ENCODE measurements at places on chromosomes 1 and 21.

DNA sequence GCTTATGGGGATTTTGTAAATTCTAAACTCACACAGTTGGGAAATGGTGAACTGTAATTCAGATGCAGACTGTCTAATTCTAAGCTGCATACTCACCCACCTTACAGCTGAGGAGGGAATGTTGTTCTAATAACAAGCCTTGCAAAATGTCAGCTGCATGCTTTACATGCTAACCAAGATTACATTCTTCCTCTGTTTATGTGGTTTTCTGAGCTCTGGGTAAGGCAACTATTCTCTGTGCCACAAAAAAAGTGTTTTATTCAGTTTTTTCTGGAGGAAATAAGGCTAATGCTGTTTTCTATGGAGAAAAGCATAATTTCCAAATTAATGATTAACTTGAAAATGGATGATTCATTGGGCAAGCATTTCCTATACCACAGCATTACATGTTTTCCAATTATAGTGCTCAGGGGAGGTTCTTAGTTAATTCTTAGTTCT is 64.9 kb downstream of the RGS13 start:
- no peak for DNase-seq

GRCh38 chr1:158793604-158794003 is 12.6 kb upstream of the OR6N2 start:
- DNase-seq: peak; percentile 61

- no peak for DNase-seq
These were observed 41.7 kb downstream of the NFIA start for GRCh38 chr1:61124078-61124477.

GRCh38 chr1:86018283-86018923 is 138.2 kb downstream of the COL24A1 start:
- DNase-seq: no peak

GRCh38 chr1:15742339-15742801 is at the start of gene TMEM82:
TMEM82 (plus strand) TSS chr1:15742499; CDS start chr1:15742560, 61 bp downstream.
- no peak for DNase-seq

- DNase-seq: no peak
These were observed 1620.1 kb downstream of the BRINP3 start for GRCh38 chr1:188857526-188858087.

DNA sequence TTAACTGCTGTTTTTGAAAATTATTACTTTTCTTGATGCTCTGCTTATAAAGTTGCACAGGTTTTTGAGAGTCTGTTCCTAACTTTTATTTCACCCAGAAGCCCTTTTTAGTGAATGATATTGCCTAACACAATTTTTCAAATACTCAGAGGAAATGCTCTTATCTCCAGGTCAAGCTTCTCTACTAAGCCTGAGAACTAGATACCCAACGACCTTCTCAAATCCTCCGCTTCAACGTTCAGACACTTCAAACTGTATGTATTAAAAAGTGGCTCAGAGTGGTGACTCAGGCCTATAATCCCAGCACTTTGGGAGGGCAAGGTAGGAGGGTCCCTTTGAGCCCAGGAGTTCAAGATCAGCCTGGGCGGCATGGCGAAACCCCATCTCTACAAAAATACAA is 88.5 kb downstream of the ASH1L start:
- no peak for DNase-seq

DNA sequence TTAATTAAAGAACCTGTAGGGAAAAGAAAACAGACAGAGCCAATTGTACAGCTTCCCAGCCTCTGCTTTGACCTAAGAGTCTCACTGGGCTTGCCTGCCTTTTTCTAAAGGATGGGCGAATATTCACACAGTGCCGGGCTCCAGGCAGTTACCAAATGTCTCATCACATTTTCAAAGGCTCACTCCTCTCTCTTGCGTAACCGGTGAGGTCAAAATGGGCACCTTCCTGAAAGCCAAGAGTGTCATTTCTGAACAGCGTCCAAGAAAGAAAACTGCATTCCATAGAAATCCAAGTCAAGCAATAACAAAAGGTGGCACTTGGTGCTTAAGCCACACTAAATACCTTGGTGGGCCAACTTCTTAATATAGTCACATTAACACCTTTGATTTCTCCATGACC is 710 bp upstream of the PALMD start:
- DNase-seq: no peak

GRCh38 chr21:35048706-35049617 is at the start of gene RUNX1:
RUNX1 (minus strand) TSS chr21:35049302.
- peak; percentile 91 for DNase-seq

GRCh38 chr1:183925947-183926346 is 111.6 kb downstream of the COLGALT2 start:
- DNase-seq: no peak

- DNase-seq: no peak
These were observed 86.1 kb upstream of the SLC2A1 start for GRCh38 chr1:43044572-43045361.

GRCh38 chr1:161351482-161351881 is 16.2 kb downstream of the CFAP126 start:
- DNase-seq: no peak

GRCh38 chr1:25482211-25482610 is 51.5 kb downstream of the MACO1 start:
- no peak for DNase-seq

- DNase-seq: no peak
These were observed 26.6 kb downstream of the ZBTB18 start for GRCh38 chr1:244077473-244078220.

DNA sequence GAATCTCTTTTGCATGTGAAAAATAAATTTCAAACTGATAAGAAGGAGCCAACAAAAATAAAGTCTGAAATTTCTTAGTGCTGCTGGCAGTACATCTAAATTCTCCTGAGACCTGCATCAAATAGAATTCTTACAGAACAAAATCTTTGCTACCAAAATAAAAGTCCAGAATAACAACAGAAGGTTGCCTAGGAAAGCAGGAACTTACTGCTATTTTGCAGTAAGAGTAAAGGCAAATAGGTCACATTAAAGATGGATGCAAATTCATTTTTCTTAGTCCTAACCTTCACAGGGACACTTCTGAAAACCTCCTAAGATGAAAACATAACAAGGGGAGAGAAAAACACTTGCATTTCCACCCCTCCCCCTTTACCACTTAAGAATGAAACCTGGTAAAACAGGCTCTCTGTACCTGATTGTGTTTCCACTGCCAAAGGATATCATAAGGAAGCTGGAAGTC is 59.0 kb downstream of the RUSC1 start:
- no peak for DNase-seq

DNA sequence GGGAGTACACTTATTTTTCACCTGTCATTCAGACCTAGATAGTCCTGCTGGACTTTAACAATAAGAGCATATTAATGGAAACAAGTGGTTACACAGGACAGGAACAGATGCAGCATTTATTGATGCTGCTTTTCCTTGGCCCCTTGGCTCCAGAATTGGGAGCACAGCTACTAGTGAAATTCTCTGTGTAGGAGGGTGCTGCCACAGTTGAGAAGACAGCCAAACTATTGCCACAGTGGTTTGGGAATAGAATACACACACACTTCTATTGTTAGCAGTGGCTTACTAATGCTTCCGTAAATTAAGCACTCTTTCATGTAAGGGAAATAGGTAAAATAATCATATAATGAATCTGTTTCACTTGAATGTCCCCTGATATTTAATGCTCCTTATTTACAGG is 105.3 kb upstream of the TENT5C start:
- DNase-seq: no peak

DNA sequence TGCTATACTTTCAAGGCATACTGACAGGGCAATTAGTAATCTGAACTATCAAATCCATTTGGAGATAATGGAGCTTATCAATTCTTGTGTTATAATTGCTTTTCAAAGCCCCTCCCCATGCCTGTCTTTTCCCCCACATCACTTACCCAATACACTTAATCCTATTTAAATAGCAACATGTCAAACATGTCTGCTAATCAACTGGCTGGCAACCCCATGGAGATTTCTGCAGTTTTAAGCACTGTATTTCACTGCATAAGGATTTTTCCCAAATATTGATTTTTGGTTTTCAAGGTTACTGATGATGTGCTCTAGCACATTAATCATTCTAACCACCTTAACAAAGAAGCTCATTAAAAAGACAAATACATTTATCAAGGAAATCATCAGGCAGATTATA is 800.3 kb downstream of the PLA2G4A start:
- no peak for DNase-seq
